ENCODE measurements at places on chromosomes 11 and 22. TPM values are rescaled to one million over a fixed set of nuclear protein-coding genes. Genes with fewer than 3 reads are reported as not detected.

- H3K27ac ChIP-seq = no peak overlapping the region
- peaks cover 3% of the 10 kb centered on the region for H3K36me3 ChIP-seq
- H3K4me1 ChIP-seq = no peaks in the 10 kb centered on the region
- peak overlapping the region; percentile 36 for H3K4me3 ChIP-seq
These were observed 807 bp downstream of the TRIM3 start for GRCh38 chr11:6472934-6473333.

- no peaks in the 10 kb centered on the region for H3K4me1 ChIP-seq
- H3K27ac ChIP-seq = no peak overlapping the region
- H3K27me3 ChIP-seq = no peaks in the 10 kb centered on the region
- no peaks in the 10 kb centered on the region for H3K36me3 ChIP-seq
- no peak overlapping the region for H3K4me3 ChIP-seq
- DNase-seq = peak; percentile 26
These were observed 37.6 kb upstream of the TMEM135 start for GRCh38 chr11:86999859-87000753.

DNA sequence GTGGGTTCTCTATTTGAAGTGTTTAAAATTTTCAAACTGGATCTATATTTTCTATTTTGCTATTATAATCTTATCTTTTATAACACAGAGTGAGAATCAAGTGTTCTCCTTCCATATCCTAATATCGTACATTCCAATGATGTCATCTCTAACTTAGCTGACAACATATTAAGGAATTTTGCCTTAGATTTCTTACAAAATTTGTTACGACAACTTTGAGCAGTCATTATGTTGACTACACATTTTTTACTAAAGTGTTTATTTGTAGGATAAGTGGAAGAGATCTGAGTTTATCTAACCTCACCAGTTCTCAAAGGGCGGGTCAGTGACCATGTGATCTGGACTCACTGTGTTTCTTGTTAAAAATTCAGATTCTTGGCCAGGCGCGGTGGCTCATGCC is 12.7 kb downstream of the BTG4 start:
- H3K36me3 ChIP-seq = no peaks in the 10 kb centered on the region
- DNase-seq = no peak
- no peaks in the 10 kb centered on the region for H3K27me3 ChIP-seq
- H3K4me1 ChIP-seq = no peaks in the 10 kb centered on the region
- no peak overlapping the region for H3K27ac ChIP-seq
- H3K4me3 ChIP-seq = no peak overlapping the region

Gene RBM7
- total RNA-seq = 25.5 TPM

DNA sequence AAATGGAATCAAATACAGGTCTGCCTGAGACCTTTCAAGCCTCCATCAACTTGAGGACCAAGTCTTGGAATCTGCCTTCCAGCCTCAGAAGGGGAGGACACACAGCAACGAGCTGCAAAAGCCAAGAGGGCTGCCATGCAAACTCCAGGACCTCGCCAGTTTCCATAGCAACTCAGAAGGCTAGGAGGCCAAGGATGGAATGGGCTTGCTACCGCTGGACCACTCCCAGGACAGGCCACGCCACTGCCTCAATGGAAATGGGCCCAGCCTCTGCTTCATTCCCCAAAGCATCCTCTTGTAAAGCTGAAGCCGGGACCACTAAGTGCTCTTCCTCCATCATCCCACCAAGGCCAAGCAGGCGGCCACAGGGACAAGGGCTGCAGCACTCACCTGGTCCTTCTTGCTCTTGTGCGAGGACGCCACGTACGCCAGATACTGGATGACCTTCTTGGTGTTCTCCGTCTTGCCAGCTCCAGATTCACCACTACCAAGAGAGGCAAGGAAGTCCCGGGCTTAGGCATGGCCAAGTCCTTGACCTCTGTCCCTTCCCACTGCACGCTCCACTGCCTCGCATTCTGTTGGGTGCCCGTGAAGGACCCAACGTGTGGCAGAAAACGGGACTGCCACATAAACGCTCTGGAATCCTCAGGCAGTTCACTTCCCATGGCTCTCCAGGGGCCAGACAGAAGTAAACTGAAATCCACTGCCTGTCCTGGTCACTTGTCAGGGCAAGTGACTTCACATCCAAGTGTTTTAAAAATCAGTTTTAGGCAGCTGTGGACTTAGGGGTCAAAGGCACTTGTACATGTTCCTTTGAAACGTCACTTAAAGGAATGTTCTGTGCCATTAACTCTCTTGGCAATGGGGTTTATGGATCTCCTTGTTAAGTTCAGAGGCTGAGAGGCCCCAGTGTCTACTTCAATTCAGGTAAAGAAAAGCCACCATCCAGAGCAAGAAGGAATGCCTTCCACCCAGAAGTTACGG is 61.3 kb downstream of the MYH9 start:
- DNase-seq = no peak
- H3K4me1 ChIP-seq = peaks cover 65% of the 10 kb centered on the region
- H3K27me3 ChIP-seq = no peaks in the 10 kb centered on the region
- H3K4me3 ChIP-seq = no peak overlapping the region
- peak overlapping the region; percentile 97 for H3K27ac ChIP-seq

Gene DRD4
- total RNA-seq = not detected

DNA sequence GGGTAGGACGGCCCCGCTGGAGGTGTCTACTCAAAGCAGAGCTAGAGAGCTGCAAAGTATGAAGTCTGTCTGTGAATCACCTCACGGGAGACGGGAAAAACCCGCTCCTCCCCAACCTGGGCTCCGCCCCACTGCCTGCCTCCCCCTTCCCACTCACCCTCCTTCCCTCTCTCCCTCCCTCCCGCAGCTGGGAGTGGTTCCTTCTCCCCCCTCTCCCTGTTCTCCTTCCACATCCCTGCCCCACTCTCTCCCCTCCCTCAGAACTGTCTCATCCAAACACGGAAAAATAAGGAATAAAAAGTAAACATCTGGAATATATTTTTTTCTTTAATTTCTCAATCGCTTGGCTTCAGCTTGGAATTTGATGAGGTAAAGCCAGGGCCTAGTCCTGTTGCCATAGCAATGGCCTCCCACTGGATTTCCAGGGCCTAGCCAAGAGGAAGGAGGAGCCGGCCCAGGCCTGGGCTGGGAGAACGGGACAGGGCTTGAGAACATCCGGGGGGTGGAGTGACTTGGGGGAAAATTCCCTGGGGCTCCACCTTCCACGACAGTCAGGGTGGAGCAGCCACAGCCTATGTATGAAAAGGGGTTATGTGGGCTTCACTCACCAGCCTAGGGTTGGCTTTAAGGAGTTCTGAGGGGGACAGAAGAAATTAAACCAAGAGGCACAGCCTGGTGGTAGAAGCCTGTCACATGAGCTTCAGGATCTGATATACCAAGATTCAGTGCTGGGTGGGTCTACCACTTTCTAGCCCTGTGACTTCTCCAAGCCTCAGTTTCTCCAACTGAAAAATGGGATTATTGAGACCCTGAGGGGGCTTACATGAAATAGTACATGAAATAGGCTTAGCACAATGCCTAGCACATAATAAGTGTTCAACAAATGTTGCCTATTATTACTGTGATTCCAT is 2.2 kb downstream of the TNKS1BP1 start:
- no peak overlapping the region for H3K4me3 ChIP-seq
- peak; percentile 99 for DNase-seq
- H3K36me3 ChIP-seq = no peaks in the 10 kb centered on the region

DNA sequence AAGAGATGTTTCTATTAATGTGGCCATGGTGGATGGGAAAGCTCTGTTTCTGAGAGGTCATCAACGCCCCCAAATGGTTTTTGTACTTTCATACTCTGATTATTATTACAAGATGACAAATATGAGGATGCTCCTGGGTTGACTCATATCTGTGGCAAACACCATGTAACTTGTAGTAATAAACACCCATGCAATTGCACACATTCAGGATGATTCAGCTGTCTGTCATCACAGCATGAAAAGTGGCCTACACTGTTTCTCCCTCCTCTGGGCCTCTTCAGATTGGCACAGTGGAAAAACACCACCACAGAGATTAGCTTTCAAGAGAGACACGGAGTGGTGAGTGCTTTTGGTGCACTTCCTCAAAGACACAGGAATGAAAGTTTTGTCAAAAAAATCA is 85.4 kb downstream of the MTNR1B start:
- H3K4me3 ChIP-seq = no peak overlapping the region
- no peak overlapping the region for H3K27ac ChIP-seq
- H3K27me3 ChIP-seq = peaks cover 4% of the 10 kb centered on the region
- H3K4me1 ChIP-seq = peaks cover 12% of the 10 kb centered on the region

DNA sequence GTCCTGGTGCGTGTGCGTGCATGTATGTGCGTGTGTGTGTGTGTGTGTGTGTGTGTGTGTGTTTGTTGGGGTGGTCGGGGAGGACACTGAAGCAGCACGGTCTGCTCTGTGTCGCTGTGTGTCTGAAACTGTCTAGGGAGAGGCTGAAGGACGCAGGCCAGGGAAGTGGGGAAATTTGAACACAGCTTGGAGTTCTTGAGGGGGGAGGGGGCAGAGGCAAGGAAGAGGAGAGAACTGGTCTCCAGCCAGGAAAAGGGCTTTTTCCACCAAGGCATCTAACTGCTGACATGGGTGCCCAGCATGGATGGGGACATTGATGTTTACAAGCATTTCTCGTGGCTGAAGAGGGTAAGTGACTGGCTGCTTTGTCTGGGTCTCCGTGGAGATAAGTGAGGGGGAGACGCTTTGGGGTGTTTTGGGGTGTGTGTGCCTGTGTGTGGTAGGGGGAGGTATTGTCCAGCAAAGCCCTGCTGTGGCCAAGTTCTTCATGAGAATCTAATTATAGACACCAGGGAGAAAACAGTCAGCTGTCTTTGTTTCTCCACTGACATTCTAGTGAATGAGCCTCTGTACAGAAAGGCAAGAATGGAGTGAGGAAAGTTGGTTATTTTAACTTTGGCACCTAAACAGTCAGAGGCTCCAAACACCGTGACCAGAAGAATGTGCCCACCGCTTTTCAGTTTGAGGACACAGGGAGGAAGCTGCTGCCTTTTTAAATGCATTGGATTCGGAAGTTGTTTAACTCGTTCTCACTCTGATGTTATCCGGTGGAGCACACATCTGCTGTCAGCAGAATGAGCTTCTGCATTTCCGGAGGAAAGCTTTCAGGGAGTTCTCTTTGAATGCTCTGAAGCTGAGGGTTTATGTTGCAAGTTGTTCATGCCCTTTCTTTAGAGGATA is 63.7 kb downstream of the PPFIBP2 start:
- H3K36me3 ChIP-seq = no peaks in the 10 kb centered on the region
- peak overlapping the region; percentile 2 for H3K4me3 ChIP-seq
- DNase-seq = peak; percentile 79
- no peaks in the 10 kb centered on the region for H3K27me3 ChIP-seq
- H3K4me1 ChIP-seq = peaks cover 17% of the 10 kb centered on the region
- peak overlapping the region; percentile 75 for H3K27ac ChIP-seq

- peaks cover 17% of the 10 kb centered on the region for H3K4me1 ChIP-seq
- H3K27me3 ChIP-seq = no peaks in the 10 kb centered on the region
- no peak overlapping the region for H3K27ac ChIP-seq
- H3K36me3 ChIP-seq = no peaks in the 10 kb centered on the region
These were observed 18.4 kb downstream of the OSBPL5 start for GRCh38 chr11:3146612-3147256.

- DNase-seq = no peak
These were observed 6.5 kb downstream of the ADORA2A start for GRCh38 chr22:24433828-24434470.

Gene KIRREL3
- total RNA-seq = 0.71 TPM

GRCh38 chr11:105100981-105101630 is 38.5 kb downstream of the CARD18 start:
- no peaks in the 10 kb centered on the region for H3K36me3 ChIP-seq
- H3K27ac ChIP-seq = no peak overlapping the region
- H3K4me1 ChIP-seq = no peaks in the 10 kb centered on the region

Gene CNIH2
- total RNA-seq = 1.1 TPM

DNA sequence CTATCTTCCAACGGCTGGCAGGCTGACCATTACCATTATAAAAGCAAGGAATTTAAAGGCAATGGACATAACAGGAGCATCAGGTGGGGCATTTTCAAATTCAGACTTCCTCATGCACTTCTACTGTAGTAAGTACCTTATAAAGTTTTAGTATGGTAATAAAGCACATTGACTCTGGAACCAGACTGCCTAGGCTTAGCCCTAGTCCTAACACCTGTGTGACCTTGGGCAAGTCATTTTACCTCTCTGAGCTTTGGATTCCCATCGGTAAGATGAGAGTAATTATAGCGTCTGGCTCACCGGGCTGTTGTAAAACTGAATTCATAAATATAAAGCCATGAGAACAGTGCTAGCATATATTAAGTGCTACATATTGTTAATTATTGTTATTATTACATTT is 69.2 kb upstream of the OLFML1 start:
- no peak overlapping the region for H3K27ac ChIP-seq
- no peaks in the 10 kb centered on the region for H3K36me3 ChIP-seq
- no peaks in the 10 kb centered on the region for H3K4me1 ChIP-seq
- DNase-seq = no peak
- H3K27me3 ChIP-seq = no peaks in the 10 kb centered on the region

DNA sequence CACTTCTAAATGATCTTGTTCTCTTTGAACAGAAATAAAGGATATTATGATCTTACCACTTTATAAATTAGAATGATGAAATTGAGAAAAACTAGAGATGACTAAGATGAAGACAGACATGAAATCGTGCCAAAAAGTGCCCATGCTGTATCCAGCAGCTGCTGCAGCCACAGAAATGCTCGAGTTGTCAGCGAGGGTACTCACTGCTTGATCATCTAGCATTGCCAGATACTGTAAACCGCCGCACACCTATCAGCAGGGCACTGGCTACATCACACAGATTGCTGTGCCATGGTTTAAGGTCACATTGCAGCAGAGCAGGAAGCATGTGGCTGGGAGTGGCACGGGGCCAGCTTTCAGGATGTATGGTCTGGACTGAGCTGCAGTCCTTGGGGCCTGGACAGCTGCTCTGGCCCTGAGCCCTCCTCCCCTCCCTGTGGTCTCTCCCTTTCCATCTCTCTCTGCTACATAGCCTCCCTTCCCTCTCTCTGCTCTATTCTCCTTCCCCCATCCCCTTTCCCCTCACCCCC is 51.0 kb upstream of the SEPTIN5 start:
- no peaks in the 10 kb centered on the region for H3K36me3 ChIP-seq
- H3K4me1 ChIP-seq = peaks cover 19% of the 10 kb centered on the region
- H3K4me3 ChIP-seq = no peak overlapping the region
- peak; percentile 84 for DNase-seq
- no peak overlapping the region for H3K27ac ChIP-seq

DNA sequence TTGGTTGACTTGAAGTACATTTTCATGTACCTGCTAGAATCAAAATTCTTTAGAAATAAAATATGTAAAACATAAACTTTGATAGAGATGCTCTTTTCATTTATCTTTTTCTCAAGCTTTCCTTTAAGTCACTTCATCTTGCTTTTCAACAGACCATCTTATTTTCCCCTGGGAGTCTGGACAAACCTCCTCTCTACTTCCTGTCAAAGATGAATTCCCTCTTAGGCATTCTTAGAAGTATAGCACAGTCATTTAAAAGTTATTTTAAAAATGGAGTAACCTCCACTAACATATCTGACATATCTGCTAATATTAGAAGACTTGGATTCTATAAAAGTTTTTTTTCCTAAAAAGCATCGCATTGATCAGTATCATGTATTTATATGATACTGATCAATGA is 84.8 kb upstream of the PAX6 start:
- no peak overlapping the region for H3K27ac ChIP-seq
